ENCODE measurements at places on chromosomes 1 and 21.

GRCh38 chr1:162635418-162635817 lies 3.2 kb downstream of the DDR2 start:
- no peak for DNase-seq

- no peak for DNase-seq
These were observed 4.8 kb downstream of the MYBPH start for GRCh38 chr1:203170625-203171330.

- DNase-seq, result peak; percentile 28
These were observed 39.9 kb downstream of the AKNAD1 start for GRCh38 chr1:108817016-108817415.

- no peak for DNase-seq
These were observed 161.6 kb downstream of the ACTL8 start for GRCh38 chr1:17916702-17917101.

DNA sequence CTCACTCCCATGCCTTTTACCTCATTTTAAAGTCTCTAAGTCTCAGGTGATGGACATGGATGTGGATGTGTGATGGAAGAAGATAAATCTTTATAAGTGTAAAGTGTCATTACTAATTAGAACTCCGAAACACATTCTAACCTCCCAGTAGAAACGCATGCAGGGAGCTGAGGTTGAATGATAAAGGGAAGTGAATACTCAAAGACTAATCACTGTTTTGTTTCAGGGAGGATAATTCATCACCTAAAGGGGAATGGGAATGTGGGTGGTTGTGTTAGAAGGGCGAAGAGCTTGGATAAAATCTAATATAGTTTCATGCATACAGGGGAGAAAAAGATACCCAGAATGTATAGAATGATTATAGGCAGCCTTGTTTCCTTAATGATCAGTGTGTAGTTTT lies 12.5 kb downstream of the NCAM2 start:
- DNase-seq, result no peak

GRCh38 chr1:87185077-87185476 lies 143.6 kb upstream of the LMO4 start:
- DNase-seq, result no peak

GRCh38 chr1:182795563-182796228 lies 6.1 kb downstream of the NPL start:
- DNase-seq, result no peak

DNA sequence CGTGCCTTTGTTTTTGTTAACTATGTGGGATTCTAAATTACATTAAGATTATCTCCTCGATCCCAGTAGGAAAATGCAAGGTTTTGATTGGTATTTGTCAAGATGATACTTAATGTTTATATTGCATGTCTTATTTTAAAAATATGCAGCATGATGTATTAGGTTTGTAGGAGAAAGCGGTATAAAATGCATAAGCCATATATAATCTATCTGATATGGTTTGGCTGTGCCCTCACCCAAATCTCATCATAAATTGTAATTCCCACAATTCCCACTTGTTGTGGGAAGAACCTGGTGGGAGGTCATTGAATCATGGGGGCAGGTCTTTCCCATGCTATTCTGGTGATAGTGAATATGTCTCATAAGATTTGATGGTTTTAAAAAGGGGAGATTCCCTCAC lies 198.1 kb upstream of the NCAM2 start:
- DNase-seq, result no peak

DNA sequence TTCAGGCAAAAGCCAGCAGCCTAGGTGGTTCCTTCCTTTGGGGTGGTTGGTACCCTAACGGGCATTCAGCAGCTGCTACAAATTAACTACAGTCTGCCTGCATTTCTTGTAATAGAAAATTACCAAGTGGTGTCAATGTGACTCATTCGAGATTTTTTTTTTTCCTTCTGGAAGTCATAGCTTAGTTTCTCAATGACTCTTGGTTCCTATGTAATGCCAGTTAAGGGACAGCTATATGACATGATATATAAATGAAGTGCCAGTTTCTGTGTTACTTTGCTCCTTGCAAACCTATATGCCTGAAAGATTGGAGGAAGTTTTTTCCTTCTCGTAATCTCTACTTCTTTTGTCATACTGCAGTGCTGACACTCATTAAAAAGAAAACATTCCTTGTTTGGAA lies 2.6 kb downstream of the MGST3 start:
- DNase-seq, result no peak

- no peak for DNase-seq
These were observed 401 bp upstream of the PRUNE1 start for GRCh38 chr1:151007853-151008243.

GRCh38 chr1:161335796-161336195 lies 21.6 kb downstream of the SDHC start:
- DNase-seq, result no peak

- DNase-seq, result peak; percentile 23
These were observed 57.4 kb downstream of the SLC9A1 start for GRCh38 chr1:27097484-27097917.

DNA sequence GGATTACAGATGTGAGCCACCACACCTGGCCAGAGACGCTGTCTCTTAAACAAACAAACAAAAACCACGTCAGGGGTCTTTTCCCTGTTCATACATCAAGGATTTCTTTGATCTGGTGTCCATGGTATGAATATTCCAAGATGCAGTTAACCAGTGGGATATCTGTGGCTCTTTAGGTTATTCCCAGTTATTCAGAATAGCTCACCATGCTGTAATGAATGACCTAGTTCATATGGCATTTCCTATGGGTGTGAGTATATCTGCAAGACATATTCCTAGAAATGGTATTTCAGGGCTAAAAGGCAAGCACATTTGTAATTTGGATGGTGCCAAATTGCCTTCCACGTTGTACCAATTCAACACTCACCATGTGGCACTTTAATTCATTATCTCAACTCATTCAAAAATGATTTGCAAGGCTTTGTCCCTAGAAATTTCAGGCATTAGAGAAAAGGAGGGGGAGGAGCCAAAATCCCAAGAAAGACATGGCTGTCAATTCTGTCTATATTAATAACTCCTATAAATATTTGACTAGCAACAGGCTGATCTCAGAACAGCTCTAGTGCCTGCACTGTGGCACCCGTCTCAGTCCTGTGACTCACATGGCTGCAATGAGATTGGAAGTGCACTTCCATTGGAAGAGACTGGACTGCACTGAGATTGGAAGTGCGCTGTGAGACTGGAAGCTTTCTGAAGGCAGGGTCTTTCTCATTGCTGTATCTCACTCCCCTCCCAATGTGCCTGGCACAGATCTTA lies 6.0 kb upstream of the STMN1 start:
- no peak for DNase-seq

GRCh38 chr1:29452463-29453230 lies 216.3 kb downstream of the PTPRU start:
- no peak for DNase-seq

- no peak for DNase-seq
These were observed 94.1 kb downstream of the ADGRL2 start for GRCh38 chr1:81894867-81895266.

- no peak for DNase-seq
These were observed 240.2 kb downstream of the USH2A start for GRCh38 chr1:216183007-216183406.

- DNase-seq, result no peak
These were observed 948 bp downstream of the SEMA4A start for GRCh38 chr1:156154317-156154749.

- DNase-seq, result no peak
These were observed 10.7 kb upstream of the ERO1B start for GRCh38 chr1:236292425-236292824.

- no peak for DNase-seq
These were observed 32.8 kb downstream of the LRRC8B start for GRCh38 chr1:89557445-89557825.

DNA sequence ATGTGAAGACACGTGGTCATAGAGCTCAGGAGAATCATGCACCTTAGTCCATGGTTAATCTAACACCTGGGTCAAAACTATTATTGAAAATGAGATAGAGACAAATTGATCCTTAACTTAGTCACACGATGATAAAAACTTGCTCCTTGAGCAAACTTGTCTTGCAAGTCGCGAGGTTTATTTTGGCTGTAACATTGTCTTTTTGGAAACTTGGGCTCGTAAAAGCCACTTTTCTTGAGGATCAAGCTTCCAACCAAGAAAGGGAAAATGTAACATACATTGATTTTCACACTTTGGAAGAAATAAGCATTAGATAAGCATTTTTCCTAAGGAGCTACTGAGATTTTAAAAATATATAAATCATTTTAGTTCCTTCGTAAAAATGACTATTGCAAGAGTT lies 19.9 kb upstream of the CENPF start:
- DNase-seq, result no peak

GRCh38 chr1:148388260-148389026 lies 94.7 kb downstream of the PPIAL4G start:
- peak; percentile 98 for DNase-seq

DNA sequence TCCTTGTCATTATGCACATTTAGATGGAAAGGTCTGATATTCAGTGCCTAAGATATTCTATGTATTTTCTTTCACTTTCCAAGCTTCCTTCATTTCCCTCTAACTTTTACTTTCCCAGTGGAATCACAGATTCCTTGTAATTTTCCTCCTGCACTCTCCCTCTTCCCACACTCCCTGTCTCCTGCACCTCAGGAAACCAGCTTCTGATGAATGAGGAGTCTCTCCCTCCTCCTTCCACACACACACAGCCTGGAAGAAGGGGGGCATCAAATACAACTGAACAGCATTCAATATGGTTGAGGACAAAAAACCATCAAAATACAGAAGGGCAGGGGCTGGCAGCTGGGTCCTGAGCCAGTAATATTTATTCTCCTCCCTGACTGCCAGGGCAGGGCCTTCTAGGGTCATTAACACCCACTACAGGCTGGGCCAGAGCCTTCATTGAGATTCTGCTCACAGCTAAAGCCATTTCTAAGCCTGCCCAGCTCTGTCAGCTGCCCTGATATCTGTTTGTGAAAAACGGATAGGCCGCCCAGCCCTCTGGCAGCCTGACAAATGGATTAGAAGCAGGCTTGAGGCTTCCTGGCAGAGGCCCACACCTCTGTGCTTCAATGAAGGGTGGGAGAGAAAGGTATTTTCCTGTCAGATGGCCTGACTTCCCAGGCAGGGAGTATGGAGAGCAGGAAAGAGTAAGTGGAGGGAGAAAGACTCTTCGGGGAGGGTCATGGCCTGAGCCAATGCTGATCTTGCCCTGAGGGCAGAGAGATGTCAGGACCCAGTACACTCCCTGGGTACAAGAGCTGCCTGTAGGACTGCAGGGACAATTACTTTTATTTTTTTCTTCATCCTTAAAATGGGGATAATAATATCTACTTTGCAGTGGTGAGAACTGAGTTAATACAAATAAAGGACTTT lies 138.9 kb upstream of the SPATA6 start:
- peak; percentile 35 for DNase-seq

DNA sequence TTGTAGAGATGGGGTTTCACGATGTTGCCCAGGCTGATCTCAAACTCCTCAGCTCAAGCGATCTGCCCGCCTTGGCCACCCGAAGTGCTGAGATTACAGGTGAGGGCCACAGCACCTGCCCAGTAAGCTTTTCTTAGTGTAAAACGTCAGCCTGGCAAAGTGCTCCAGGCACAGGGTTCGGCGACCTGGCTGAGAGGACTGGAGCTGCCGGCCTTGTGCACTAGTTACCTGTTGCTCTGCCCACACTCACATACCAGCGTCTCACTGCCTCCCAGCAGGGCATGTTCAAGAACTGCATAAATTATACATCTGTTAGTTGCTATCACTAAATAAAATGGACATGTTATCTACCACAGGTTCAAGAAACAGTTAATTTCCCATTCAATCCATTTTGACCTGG lies 55.2 kb downstream of the DEGS1 start:
- no peak for DNase-seq

GRCh38 chr1:39676948-39677548 lies 5.1 kb upstream of the NT5C1A start:
- no peak for DNase-seq

DNA sequence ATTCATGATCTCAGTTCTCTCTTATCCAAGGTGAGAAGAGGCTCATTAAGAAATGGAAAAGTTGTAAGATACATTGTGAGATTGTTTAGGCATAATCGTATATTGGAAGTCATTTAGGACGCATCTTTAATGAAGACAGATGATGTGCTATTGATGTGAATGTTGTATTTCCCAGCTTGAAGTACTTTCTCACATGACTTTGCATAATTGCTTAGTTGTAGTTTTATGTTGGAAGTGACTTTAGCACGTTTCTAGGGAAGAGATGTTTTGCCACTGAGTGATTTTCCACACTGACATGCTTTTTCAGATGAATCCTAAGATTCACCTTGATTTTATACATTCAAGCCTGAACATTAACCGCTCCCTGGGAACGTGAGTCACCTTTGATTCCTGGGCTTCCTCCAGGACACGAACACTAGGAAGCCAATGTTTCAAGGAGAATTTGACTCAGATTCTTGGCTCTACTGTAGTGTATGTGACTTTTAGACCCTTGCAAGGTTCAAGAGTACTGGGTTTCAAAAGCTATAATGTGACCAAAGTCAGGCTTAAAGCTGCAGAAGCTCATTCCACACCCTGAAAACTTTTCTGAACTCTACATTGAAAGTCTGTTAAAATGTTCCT lies 27.9 kb downstream of the ANGEL2 start:
- DNase-seq, result no peak

DNA sequence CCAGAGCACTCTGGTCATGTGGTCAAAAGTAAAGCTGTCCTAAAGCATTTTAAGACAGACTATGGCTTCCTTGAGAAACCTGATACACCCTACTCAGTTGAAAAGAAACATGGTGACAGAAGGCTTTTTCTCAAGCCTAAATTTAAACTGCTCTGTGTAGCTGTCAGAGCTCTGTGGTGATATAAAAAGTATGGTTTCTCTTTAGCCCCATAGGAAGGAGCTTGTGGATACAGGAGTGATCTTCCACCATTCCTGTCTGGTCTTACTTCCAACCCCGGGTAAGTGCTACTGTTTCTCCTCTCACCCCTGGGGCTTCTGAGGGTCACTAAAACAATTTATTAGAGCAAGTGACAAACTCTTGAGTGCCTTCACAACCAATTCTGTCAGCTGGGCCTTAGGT lies 8.5 kb downstream of the TP53BP2 start:
- DNase-seq, result no peak

- DNase-seq, result no peak
These were observed 103.6 kb downstream of the KIF26B start for GRCh38 chr1:245258271-245258920.

GRCh38 chr1:30011970-30012369 lies 711.4 kb downstream of the MATN1 start:
- DNase-seq, result no peak

- no peak for DNase-seq
These were observed 53.1 kb downstream of the MYOM3 start for GRCh38 chr1:24058671-24059455.

All from SHP77 treated with DMSO at 0.1 percent for 48 hours (cell line).